Fibroblast of villous mesenchyme (primary cell): ENCODE measurements at places on chromosomes 4 and X.

DNA sequence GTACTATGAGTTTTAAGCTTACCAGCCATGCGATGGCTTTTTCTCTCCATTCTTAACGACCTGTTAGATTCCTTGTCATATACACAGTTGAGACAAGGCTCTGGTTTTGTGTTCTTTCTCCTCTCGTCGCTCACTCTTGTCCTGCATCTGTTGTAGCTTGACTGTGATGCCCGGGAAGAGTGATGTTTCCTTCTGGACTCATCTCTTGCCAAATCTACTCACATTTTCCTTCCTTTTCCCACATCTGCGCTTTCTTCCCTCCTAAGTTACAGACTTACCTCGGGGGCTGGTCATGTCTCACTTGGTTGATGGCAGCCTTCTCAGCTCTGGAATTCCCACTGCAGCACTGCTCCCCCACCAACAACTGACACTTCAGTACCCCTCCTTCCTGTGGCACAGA, 4.8 kb upstream of the MAP7D3 start:
- no peak for DNase-seq

DNA sequence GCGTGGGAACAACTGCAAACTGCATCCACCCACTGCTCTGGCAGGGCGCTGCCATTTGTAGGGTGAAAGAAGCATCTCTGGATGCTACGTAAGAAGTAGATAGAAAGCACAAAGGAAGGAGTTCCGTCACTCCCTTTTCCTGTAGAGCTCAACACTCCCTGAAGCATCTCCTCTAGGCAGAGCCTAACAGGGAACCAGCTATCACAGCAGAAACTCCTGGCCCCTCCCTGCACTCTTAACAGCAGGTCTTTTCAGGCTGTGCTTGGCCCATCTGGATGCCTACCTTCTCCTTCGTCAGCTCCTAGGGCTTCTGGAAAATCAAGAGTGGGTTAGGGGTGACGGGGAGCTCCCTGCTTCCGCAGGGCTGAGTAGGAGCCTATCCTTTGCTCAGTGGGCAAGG, 112.9 kb upstream of the TLL1 start:
- no peak for DNase-seq

DNA sequence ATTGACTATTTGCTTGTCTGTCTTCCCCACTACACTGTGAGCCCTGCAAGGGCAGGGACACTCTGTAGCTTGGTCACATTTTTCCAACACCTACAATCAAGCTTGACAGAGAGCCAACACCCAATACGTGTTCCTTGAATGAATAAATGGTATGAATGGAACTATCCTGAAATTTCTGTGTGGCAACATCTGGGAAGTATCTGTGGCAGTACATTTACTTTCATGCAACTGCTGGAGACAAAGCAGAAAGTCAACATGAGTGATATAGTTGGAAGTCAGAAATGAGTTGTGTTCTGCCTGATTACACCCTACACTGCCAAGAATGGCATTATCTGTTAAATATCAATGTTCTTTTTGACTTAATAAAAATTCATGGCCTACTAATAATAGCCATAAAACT, 343.5 kb upstream of the F9 start:
- DNase-seq, result no peak

- DNase-seq, result no peak
Observed at GRCh38 chr4:2459589-2460349, 9.1 kb upstream of the RNF4 start.
